ENCODE measurements at places on chromosomes 6 and 20.

GRCh38 chr20:11379257-11380011 lies 538.3 kb upstream of the BTBD3 start:
- no peak for ATAC-seq

DNA sequence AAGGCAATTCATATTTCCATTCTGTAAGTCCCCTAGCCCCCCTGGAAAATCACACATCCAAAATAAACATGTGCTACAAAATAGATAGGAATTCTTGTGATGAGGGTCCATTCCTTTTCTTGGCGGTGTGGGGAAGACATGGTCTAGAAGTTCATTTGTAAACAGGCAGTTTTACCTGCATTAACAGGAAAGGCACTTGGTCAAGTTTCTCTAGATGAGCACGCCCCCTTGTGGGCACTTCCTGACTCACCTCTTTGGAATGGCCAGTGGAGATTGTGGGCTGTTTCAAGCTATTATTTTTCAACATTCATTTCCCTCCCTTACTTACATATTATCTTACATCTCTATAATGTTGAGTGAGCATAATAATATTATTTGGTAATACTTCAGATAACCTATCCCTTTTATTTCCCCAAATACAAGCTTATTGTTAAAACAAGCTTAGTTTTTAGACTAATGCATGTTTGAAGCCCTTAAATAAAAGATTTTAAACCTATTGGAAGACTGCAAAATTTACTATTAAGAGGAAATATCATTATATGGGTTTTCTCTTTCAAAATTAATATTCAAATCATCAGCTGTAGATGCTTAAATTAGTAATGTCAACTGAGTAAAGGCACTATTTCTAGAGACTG lies 92.1 kb downstream of the TASP1 start:
- ATAC-seq: peak; percentile 89

DNA sequence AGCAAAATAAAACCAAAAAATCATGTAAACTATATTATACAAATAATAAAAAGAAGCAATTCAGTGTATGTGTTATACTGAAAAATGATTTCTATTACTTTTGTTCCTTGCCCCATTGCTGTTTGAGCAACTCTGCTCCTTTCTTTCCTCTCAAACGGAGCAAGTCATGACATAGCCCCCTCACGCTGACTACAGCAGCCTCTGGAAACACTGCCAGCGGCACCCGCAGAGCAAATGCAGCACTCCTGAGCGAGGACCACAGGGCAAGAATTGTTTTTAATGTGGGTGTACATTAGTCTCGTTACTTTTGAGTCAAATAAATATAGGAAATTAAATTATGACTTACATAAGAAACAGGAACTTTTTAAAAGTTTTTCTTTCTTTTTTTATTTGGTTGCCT lies 350.1 kb upstream of the HSF2 start:
- peak; percentile 71 for ATAC-seq

- ATAC-seq: no peak
Observed at GRCh38 chr6:38572186-38572813, 67.4 kb downstream of the BTBD9 start.

GRCh38 chr6:19757036-19757435 lies 80.1 kb upstream of the ID4 start:
- ATAC-seq: peak; percentile 64

GRCh38 chr6:72721346-72721745 lies 99.5 kb downstream of the KCNQ5 start:
- no peak for ATAC-seq

- ATAC-seq: peak; percentile 76
Observed at GRCh38 chr20:760751-761417, 7.4 kb downstream of the SLC52A3 start.

DNA sequence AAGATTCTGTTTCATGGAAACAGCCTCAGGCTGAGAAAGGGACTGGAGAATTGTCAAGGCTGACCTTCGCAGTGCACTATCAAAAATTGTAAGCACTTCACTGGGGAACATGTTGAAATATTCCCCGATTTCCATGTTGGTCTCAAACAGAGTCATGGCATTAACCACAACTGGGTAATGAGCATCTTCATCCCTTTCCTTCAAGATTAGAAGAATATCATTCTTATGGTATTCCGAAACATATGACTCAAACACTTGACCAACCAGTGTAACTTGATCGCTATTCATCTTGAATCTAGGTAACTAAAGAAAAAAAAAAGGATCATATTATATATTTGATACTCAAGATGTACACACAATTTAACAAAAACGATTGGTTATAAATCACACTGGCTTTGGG lies 3.5 kb downstream of the MCM9 start:
- ATAC-seq: no peak

DNA sequence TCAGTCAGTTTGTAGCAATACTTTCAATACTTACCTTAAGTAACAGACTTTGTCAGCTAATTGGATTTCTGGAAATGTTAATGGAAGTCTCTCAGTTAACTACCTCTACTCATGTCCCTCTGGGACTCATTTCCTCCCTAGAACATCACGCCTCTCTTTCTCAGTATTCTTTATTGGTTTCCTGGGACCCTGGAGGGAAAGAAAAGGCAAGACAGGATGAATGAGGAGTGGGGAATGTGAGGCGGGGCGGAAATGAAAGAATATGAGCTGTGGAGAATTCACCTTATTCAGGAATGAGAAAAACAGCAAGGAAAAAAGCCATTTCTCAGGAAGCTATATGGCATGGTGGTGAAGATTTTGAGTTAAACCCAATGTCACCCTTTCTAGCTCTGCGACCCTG lies 62.7 kb downstream of the ANKS1A start:
- ATAC-seq: no peak

DNA sequence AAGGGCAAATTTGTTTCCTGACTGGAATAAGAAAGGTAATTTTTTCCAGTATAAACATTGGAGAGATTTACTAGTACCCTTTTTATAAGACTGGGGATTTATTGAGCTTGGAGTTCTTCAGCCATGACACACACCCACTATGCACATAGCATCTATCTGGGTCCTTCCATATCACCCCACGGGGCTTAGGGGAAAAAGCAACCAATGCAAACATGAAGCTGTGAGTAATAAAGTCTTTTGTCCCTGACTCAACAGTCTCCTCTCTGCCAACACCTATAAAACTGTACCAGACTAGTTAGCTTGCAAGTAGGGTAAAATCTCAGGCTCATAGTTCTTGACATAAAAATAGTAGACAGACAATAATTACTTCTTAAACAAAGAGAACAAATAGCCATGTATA lies 23.4 kb downstream of the COL21A1 start:
- no peak for ATAC-seq

- no peak for ATAC-seq
Observed at GRCh38 chr20:35010405-35011192, 54.9 kb downstream of the MYH7B start.

DNA sequence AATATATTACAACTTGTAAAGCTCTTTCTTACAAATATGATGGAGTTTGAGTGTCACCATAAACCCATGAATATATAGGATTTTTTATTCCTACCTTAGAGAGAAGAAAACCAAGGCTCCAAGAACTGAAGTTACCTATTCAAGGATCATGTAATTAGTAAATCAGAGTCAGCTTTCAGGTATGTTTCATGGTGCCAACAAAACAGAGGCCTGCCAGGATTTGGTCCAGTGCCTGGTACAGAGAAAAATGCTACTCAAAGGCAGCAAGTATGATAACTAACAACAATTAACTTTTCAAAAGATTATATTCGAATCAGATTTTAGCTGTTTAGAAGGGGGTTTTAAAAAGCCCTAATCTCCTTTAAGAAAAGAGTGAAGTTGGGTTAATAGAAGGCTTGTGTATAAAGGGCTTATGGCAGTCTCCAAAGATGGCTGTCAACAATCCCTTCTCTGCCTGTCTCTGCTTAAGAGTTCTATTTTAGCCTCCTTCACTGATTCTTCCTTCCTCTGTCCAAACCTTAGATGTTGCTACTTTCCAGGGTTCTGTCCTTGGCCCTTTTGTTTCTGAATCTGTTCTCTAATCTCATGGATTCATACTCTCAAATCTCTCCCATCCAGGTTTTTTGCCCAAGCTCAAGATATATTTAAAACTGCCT lies 7.8 kb downstream of the MAP3K7 start:
- ATAC-seq: no peak

- no peak for ATAC-seq
Observed at GRCh38 chr6:621931-622330, 35.0 kb downstream of the HUS1B start.

DNA sequence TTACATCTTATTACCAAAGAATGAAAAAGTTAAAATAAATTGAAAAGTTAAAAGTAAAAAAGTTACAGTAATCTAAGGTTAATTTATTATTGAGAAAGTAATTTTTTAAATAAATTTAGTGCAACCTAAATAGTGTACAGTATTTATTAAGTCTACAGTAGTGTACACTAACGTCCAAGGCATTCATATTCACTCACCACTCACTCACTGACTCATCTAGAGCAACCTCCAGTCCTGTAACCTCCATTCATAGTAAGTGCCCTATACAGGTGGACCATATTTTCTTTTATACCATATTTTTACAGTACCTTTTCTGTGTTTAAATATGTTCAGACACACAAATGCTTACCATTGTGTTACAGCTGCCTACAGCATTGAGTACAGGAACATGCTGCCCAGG lies 624.7 kb upstream of the NOX3 start:
- ATAC-seq: no peak

DNA sequence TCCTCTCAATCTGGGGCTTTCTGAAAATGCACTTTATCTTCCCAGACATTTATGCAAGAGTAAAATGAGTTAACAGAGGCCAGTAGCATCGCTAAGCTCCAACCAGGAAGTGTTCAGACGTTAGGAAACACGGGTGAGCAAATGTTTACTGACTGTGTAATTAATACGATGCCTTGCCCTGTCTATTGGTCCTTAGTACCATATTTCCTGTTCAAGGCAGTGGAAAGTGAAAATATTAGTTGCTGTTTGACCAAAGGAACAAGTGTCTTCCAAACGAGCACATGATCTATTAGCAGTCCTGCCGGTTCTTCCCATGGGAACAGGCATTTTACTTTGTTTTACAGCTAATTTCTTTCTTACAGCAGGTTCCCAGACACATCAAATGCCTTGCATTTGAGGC lies 311.1 kb upstream of the JAG1 start:
- no peak for ATAC-seq

DNA sequence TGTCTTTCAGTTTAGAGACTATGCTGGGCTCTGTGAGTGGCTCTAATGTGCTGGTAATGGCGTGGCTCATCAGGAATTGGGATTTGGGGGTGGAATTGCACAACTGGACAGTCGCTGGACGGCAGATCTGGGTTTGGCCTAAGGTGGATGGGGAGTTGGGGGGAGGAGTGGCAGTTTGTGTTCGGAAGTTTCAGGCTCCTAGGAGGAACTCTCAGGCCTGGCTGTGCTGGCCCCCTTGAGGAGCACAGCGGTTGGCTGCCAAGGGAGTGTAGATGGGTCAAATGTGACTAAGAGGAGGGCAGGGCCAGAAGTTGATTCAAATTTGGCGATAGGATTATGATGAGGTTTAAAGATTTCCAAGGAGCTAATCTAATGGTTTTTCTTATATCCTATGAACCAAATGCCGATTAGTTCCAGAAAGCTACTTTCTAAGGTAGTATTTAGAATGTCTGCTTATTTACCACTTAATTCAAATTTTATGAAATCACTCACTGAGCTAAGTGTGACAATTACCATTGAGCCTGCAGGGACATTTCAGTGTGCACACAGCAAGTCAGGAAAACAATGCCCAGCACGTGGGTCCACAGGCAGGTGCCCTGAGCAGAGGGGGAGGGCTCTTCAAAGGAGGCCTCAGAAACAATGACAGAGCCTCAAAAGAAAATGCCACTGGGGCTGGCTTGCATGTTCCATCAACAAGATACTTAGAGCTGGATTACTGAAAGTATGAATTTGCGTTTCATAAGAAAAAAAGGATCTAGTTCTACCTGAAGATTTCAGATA lies 111.0 kb downstream of the GJA10 start:
- no peak for ATAC-seq

DNA sequence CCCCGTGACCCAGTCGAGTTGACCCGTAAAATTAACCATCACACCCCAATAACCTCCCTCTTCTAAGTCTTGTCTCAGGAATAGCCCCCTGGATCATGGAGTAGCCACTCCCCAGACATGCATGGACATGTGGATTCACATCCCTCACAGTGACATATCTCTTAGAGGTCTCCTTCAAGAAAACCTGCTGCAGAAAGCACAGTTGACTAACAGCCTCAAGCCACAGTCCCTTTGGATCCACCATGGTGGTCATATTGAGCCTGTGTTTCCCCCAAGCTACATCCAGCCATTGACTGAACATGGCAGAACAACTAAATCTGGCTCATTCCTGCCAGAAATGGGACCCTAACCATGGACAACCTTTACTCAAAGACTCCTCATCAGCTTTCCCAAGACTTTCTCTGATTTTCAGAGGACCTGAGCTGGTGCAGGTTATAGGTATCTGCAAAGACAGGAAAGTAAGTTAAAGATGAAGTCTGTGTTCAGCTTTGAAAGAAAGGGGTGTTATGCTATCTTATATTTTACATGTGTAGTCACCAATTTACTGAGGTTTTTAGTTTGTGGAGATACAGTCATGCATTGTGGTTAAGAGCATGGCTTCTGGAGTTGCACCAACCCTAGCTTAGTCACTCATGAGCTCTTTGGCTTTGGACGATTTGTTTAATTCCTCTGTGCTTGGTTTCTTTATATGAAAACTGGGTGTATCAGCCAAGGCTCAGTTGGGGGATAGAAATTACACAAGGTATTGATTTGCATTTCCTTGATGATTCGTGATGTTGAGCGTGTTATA lies 219.1 kb downstream of the MYLK4 start:
- no peak for ATAC-seq

- no peak for ATAC-seq
Observed at GRCh38 chr6:169802790-169803189, 51.4 kb downstream of the ERMARD start.

DNA sequence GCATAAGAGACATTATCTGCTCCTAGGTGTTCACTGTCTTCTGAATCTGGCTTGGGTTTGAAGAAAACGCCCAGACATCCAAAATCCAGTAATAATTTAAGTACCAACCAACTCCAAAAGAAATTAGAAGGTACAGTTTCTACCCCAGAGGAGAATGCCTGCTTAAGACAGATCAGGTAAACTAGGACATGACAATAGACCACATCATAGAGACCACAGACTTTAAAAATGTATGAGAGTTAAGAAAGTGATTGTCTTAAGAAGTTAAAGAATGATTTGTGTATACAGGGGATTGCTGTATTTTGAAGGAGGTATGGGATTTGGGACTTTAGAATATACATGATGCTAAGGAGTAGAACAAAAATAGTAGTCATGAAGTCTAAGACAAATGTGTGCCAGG lies 120.8 kb upstream of the EDN1 start:
- ATAC-seq: no peak

- no peak for ATAC-seq
Observed at GRCh38 chr6:29739136-29739881, 16.1 kb downstream of the HLA-F start.

DNA sequence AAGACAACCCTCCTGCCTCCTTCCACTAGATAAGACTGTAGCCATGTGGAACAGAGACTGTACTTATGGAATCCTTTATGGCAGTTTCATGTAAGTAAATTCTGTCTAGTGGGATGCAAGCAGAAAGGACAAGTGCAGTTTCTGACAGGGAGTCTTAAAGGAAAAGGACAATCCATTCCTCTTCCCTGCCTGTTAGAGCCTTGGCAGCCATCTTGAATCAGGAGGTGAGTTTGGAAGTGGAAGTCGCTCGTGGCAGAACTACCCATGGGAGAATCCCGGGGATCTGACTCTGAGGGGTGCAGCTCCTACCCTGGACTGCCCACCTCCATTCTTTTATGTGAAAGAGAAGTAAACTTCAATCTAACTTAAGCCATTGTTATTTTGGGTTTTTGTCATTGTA lies 61.4 kb upstream of the AKAP12 start:
- no peak for ATAC-seq

GRCh38 chr6:138719744-138720143 lies 53.8 kb upstream of the CCDC28A start:
- ATAC-seq: no peak

- no peak for ATAC-seq
Observed at GRCh38 chr6:150667977-150668716, 68.5 kb downstream of the PLEKHG1 start.

Data from SK-N-SH treated with all-trans-retinoic acid at 6 μM for 48 hours (cell line).